Adrenal gland (tissue), 19 donors: ENCODE measurements at places on chromosomes 12 and 14.

DNA sequence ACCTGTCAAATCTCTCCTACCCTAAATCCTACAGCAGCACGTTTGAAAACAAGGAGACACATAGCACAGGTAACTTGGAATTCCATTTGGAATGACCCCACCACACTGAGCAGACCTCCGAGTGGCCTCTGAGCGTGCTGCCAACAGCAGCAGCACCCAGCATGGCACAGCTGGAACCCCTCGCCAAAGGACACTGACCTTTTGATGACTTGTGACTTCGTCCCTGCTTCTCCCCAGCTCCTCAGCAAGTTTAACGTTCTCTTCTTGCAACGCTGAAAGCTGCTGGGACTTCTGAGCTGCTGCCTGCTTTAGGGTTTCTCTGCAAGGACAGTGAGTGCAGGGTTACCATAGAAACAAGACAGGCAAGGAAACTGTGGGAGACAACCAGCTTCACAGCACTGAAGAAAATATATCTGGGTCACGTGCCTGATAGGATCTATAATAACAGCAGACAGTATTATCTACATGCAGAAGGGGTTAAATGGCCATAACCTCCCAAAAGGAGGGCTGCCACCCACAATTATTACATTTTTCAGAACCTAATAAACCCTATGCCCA, 43.3 kb upstream of the VPS33A start:
- no peak for DNase-seq

DNA sequence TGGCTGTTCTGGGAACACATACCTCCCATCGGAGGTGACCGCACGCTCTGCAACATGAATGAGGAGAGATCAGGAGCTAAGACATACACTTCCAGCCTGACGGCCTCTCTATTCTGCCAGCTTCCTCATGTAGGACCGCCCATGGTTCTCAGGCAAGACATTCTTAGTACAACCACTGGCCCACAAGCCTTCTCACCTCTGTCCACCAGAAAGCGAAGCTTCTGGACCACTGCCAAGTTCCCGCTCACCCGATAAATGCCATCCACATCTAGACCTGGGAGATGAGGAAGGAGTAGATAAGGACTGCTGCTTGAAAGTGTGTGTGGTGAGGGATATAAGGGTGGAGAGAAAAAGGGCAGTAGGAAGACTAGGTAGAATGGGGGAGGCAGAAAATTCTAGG, 5.2 kb downstream of the ARHGAP9 start:
- no peak for DNase-seq

- DNase-seq: no peak
These were observed 4.1 kb upstream of the STAB2 start for GRCh38 chr12:103583008-103583407.

DNA sequence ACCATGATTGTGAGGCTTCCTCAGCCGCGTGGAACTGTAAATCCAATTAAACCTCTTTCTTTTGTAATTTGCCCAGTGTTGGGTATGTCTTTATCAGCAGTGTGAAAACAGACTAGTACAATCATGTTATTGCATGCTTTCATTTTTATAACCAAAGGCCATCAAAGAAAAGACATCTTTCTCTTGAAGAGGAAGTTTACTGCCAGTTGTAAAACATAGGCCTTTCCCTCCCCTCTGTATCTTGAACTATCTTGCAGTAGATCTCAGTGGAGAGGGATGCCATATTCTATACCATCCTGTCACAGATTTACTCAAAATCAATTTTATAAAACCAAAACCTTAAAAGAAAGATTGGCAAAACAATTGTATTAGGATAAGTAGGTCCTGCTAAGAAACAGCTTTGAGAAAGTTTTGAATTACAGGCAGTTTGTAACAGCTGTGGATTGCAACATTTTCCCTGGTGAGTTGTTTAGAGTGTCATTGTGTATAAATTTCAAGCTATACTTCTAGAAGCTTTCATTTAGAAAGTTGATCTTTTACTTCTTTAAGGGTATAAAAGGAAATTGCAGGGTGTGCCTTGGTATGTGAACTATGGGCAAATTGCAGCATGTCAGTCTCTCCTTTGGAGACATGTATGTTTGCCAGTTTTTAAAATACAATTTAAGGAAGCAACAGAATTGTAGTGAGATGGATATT, 128.0 kb downstream of the ATP23 start:
- DNase-seq: no peak

DNA sequence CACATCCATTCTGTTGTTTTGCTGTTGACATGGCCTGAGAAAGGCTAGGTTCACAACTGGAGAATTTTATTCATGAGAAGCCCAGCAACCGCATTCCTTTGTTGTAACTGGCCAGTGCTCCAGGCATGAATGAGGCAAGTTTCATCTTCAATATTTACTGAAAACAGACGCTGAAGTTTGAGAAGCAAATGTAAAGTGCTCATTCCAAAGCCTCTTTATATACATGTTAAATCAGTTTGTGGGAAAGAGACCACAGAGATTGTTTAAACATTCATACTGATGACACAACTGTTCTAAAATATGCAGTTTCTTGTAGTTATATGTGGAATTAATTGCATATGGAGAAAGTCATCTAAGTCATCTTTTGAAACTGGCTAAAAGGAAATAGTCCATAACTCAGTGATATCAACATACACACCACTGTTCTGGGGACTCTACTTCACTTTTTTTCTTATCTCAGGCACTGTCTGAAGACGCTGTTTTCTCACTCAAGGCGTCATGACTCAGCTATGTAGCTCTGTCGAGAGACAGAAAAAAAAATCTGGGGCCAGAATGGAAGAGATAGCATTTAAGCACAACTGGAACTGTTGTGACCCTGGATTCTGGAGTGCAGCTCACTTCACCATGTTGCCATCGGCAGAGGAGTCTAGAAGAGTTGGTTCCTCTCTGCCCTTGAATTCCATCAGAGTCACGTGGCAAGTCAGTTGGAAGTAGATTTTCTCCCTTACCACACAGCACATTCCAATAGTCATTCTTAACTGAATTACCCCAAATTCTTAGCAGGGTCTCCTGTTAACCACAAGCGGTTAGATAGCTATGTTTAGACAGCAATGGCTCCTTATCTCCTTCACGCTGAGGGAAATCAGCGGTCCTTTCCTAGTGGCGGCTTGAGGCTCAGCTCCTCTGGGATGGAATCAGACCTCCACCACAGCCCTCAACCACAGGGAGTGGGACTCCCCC, 258.4 kb upstream of the HMGA2 start:
- DNase-seq: no peak

- DNase-seq: no peak
These were observed 16.1 kb downstream of the ACSM4 start for GRCh38 chr12:7319930-7320329.

DNA sequence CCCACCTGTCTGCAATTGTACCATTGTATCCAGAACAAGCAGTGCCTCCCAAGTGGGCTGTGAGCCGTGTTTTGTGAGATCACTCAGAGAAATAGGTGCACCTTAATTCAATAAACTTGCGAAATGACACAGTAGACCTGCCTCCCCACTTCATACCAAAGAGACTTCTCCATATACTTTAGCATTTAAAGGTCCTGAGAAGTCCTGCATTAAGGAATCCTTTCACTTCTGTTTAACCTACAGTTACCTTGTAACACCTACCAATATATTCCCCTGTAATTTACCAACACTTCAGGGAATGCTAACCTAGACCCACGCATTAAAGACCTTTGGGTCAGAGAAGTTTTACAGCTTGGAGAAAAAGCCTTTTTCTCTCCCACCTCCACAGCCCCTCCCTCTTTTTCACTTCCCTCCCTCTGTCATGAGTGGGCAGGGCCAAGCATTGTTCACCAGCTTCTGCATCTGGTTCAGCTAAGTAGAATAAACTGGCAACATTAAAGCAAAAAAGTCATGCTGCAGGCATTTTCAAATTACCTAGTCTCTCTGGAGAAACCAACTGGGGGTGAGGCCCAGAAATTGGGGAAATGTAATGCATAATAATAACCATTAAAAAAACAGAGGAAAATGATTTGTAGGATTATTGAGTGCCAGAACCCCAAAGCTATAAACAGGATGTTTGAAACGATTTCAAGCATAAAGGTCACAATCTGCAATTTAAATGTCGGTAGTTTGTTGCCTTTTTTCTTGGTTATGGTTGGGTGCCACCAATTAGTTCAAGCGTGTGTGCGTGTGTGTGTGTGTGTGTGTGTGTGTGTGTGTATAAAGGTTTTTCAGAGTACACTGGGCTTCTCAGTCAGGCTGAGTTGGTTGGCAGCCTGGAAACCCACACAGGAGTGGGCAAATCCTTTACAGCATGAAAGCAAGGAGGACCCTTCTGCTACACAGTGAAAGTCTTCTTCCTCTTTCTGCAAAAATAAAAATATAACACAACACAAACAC, 13.7 kb upstream of the WSCD2 start:
- no peak for DNase-seq

DNA sequence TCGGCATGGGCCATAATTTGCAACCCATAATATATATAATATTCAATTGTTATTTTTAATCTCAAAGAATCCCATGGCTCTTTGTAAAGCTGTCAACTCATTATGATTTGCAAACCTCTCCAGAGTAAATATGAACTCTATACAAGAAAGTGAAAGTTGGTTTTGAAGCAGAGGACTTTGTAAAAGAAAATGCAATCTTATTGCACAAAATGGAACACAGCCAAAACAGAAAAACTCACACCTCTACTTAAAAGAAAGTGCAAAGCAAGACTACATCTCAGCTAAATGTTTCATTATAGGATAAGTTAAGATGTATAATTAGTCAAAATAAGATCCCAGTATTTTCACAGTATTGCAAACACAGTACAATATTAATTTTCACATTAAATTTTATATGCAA, 111.2 kb upstream of the FLRT2 start:
- DNase-seq: no peak

DNA sequence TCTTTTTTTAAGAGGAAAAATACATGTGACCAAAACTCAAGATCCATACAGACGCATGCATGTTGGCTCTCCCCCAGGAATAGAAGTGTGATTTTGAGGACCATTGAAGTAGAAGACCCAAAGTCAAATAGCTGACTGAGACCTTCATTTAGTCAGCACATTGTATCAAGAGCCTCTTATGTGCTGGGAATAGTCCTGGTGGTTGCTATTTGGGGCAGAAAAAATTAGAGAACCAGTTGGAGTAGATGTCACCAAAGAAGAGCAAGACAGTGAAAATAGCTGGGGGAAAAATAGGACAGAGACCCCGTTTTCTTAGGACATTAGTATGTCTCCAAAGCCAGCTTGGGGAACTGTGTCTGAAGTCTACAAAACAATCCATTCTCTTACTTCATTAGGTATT, 93.6 kb downstream of the PELI2 start:
- no peak for DNase-seq

DNA sequence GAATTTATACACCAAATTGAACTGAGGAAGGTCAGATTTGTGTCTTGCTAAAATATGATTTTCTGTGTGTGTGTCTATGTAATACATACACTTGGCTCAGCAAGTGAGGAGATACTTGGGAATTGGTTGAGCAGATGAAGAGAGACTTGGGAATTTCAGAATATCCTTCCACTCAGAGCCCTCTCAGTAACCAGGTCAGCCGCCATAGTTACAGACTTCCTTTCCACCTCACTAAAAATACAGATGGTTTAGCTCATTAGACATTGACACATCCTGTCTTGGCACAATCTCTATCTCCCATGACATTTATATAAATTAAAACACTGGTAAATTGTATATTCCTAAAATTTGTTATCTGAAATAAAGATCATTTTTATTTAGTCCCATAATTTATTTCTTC, 15.9 kb downstream of the PIK3C2G start:
- DNase-seq: no peak

- no peak for DNase-seq
These were observed 29.6 kb downstream of the FOXN4 start for GRCh38 chr12:109279525-109279924.

- no peak for DNase-seq
These were observed 34.2 kb downstream of the KCNA1 start for GRCh38 chr12:4943938-4944284.

GRCh38 chr12:3728686-3729085, 24.2 kb downstream of the CRACR2A start:
- DNase-seq: no peak

DNA sequence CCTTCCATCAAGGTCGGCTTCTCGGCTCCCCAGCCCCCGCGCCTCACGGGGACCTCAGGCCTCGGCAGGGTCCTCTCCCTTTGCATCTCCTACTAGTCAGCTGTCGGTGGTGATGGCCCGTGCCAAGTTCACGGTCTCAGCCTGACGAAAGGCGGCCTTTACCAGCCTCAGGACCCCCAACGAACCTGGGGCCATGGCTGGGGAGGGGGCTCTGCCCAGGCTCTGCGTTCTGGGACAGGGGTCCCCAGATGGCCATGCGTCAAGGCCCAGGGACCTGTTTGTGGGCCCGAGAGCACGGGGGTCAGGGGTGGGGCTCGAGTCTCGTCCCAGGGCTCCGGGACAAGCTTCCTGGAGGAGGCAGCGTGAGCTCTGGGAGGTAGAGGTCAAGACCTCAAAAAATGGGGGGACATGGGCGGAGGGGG, 32.8 kb upstream of the DEGS2 start:
- no peak for DNase-seq

DNA sequence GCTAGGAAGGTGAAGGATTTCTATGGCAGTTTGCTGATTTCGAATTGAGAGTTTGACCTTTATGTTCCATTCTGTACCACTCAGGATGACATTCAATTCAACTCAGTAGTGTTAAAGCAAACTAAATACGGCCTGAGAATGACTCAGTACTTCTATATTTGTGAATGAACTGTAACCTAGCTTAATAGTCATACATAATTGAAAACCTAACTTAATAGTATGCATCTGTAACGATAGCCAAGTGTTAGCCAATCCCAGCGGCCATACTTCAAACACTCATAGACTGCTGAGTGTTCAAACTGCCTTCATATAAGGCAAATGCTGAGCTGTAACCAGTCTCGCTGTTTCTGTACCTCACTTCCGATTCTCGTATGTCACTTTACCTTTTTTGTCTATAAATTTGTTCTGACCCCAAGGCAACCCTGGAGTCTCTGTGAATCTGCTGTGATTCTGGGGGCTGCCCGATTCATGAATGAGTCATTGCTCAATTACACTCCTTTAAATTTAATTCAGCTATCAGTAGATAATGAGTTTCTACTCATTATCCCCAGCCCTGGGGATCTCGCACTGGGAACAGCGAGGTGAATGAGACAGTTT, 98.5 kb upstream of the SLC24A4 start:
- DNase-seq: no peak

- DNase-seq: no peak
These were observed 10.5 kb downstream of the CELA1 start for GRCh38 chr12:51335931-51336330.

DNA sequence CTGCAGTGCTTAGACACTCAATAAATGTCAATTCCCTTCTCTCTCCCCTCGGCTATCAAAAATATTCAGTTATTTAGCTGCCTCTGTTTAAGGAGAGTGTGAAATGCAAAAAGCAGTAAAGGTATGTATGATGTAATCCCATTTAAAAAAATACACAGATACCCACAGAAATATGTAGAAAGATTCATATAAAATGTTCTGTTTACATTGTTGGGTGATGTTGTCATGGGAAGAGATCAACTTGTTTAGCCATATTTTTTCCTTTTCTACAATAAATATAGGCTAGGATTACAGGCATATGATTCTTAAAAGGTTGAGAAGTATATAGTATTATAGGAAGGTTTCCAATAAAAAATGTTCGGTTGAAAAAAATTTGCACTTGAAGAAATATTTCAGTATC, 7.8 kb downstream of the PPP2R3C start:
- DNase-seq: no peak

- DNase-seq: peak; percentile 67
These were observed 60.1 kb upstream of the RIMBP2 start for GRCh38 chr12:130775953-130776856.

- peak; percentile 79 for DNase-seq
These were observed at the start of gene P2RX7 for GRCh38 chr12:121132601-121133481. Gene P2RX7, plus strand, starts transcription at chr12:121132876. Its CDS starts 95 bp downstream, at chr12:121132971.
